ENCODE measurements at places on chromosomes 2 and 18.

- DNase-seq = no peak
Measured at GRCh38 chr2:2523461-2524347, 192.6 kb upstream of the MYT1L start.

DNA sequence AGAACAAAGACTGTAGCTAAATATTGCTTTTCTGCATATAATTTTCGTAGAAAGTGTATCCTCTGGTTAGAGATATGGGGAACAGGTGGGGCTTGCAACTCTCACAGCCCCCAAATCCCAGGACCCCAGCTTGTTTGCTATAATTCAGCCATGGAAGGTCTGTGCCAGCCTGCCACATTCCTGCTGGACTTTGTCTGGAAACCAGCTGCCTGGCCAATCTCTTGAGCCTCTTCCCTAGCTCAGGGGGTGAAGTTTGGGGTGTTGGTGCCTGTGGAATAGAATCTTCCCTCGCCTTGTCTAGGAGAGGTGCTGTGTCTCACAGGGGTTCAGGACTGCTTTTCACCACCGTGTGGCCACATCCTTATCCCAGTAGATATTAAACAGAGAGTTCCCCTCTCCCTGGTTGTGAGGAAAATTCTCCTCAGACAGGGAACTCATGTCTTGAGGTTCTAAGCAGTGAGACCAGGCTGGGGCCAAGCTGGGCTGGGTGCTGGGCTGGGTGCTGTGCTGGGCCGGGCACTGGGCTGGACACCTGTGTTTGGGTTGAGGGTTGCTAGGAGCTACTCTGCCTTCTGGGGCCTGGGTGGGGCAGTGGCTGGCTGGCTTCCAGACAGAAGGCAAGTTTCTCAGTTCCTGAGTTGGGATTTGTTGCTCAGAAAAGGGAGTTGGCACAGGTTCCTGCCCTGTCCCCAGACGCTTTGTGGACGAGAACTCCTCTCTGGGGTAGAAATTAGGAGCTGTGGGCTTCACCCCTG lies 12.3 kb downstream of the TOGARAM2 start:
- no peak for DNase-seq

- no peak for DNase-seq
Measured at GRCh38 chr2:88871336-88871735, 179.9 kb downstream of the RPIA start.

- peak; percentile 34 for DNase-seq
Measured at GRCh38 chr18:34659579-34660517, 50.2 kb upstream of the DTNA start.

DNA sequence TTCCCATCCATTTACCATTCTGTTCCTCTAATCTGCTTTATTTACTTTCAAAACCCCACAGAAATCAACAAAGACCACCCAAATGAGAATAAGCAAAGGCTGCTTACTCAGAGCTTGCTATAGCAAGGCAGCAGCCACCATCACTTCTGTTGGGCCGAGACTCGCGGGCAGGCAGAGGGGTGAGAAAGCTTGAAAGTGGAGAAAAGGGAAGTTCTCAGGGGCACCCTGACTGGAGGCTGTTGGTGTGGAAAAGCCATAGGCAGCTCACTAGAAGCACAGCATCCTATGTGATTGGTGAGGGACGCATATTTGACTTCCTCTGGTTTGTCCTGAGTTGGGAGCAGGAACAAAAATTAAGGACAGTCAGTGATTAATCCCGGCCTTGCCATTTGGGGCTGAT lies 269.7 kb upstream of the THSD7B start:
- no peak for DNase-seq

DNA sequence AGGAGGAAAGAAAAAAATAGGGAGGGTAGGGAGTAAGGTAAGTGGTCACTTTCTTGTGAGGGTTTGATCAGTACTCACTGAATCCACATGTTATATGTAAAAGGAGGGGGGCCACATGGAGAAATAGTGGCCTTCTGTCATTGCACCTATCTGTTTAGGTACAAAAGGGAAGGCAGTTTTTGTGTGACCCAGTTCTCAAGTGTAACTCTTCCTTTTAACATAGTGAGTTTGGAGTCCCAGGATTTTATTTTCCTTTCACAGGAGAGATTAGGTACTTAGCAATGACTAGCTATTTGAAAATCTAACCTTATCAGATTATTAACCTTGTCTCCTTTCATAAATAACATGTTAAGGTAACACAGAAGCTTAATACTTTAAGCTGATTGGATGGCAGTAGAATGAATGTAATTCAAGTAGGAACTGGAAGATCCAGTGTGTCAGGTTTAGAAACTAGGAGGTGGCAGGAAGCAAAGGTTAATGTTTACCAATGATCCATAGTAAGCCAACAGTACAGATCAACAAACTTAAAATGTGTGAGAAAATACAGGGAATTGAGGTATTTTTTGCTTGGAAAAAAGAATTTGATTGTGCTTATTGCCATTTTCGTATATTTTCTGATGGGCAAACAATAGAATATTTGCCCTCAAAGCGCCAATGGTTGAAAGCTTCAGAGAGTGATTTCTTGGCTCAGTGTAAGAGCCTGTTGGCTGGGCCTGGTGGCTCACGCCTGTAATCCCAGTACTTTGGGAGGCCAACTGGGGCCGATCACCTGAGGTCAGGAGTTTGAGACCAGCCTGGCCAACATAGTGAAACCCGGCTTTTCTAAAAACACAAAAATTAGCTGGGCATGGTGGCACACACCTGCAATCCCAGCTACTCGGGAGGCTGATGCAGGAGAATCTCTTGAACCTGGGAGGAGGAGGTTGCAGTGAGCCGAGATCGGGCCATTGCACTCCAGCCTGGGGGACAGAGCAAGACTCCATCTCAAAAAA lies 11.3 kb downstream of the HNMT start:
- DNase-seq = no peak

DNA sequence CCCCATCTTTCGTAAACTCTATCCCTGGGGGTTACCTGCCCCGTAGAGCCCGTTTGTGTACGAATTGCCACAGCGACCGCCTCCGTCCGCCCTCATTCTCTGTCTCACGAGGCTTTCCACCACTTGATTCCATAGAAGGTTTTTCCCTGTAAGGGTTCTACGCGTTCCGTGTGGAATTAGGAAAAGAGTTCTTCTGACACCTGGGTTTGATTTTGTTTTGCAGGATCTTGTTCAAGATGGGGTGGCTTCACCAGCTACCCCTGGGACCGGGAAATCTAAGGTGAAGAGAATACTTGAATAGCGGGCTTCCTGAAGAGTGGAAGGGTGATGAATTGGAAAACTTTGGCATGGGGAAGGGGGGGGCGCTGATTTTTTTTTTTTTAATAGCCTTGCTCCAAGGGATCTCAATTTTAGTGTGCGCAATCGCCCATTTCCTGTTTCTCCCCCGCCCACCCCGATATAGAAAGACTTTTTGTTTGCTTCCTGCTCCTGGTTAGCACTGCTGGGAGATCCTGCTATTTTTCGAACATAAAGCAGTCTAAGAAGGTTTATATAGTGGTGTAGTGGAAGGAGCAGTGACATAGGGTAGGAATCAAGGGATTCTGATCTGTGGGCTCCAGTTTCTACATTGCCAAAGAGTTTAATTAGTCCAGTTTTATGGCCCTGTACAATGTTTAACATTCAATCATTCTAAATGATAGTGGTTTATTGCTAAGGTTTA lies 564 bp downstream of the GCC2 start:
- DNase-seq = no peak

All from amygdala (tissue), 56 donors.